ENCODE measurements at places on chromosomes 11 and 22. TPM values are rescaled to one million over a fixed set of nuclear protein-coding genes. Genes with fewer than 3 reads are reported as not detected.

- DNase-seq, result no peak
These were observed 6.0 kb upstream of the FXYD6 start for GRCh38 chr11:117882311-117882905.

Gene FADD
- 12.5 TPM for polyA plus RNA-seq

- no peak for DNase-seq
These were observed 13.6 kb downstream of the PPIL2 start for GRCh38 chr22:21679383-21679782.

DNA sequence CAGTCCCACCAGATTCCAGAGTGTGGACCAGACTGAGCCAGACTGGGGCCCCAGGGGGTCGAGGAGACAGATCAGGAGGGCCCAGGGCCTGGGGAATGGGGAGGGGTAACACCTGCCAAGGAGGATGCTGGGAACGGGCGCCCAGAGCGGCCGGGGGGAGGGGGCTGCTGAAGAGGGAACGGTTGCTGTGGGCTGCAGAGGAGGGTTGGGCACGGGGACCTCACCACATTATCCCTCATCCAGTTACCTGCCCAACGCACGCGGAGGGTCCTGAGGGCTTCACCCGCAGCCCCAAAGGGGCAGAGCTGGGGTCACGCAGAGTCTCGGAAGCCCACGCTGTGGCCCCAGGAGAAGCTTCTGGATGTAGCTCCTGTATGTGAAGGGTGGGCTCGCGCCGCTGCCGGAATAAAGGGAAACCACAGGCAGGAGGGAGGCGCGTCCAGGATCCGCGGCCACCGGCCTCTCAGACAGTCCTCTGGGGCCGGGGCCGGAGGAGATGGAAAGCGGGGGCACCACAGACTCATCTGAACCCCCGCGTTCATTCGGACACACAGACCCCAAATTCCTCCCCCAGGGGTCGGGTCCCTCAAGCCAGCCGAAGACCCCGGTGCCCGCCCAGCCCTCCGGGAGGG lies 866 bp upstream of the SELENOO start:
- no peak for DNase-seq

Gene KLHDC7B
- not detected for polyA plus RNA-seq

DNA sequence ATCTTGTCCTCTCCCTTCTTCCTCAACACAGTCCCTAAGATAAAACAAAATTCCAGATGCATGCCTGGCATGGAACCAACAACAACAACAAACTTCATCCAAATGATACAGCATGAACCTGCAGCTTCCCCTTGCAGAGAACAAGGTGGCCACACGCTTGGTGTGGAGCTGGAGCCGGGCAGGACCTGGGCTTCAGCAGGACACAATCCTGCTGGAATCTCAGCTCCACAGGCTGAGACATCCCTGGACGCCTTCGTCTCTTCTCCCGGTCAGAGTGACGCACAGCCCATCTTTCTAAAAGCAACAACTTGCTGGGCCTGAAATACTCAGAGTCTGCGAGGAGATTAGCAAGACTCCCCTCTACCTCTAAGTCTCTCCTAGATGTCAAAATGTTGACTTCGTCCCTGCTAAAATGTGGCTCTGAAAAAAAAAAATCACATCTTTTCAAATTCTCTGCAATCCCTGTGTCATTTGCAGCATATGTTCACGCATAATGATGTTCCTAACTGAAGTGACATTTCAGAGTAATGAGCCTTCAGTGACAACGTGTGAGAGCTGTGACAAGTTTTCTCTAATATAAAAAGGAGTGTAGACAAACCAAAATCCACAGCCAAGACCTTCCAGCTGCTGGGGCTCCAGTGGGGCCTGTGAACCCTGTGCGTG lies 1232.3 kb downstream of the TBC1D22A start:
- no peak for DNase-seq
